Aorta (tissue), 5 donors: ENCODE measurements at places on chromosomes 6 and 20. TPM values are rescaled to one million over a fixed set of nuclear protein-coding genes. Genes with fewer than 3 reads are reported as not detected.

SLC17A9 gene
- polyA plus RNA-seq, result 5.3 TPM

PRSS35 gene
- polyA plus RNA-seq, result 8.2 TPM

TCF21 gene
- polyA plus RNA-seq, result 0.36 TPM

SAMD5 gene
- polyA plus RNA-seq, result 0.50 TPM

BTNL2 gene
- polyA plus RNA-seq, result not detected

SLCO4A1 gene
- polyA plus RNA-seq, result 1.0 TPM

ULBP2 gene
- polyA plus RNA-seq, result not detected

- DNase-seq, result no peak
These were observed 73.1 kb downstream of the PLEKHG1 start for GRCh38 chr6:150672800-150673199.

DNA sequence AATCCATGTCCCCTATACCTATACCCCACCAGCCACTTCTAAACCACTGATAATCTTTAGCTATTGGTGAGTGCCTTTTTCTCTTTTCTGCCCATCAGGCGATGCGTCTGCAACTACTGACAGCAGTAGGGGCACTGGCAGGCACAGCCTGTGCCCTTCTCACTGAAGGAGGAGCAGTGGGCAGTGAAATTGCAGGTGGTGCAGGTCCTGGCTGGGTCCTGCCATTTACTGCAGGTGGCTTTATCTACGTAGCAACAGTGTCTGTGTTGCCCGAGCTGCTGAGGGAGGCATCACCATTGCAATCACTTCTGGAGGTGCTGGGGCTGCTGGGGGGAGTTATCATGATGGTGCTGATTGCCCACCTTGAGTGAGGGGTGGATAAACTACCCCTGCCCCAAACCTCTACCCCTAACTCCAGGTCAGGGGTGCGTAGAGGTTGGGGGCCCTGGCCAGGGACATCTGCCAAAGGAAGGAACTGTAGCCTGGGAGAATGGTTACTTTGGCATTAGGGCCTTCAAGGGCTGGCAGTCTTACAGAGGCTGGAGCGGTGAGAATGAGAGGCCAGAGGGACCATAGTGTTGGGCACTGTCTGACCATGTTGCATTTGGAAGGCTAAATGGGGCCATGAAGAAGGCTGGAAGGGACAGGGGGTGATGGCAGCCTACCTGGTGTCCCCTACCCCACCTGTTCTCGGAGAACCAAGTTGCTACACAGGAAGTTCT is 851 bp upstream of the HSD17B8 start:
- no peak for DNase-seq

- DNase-seq, result no peak
These were observed 40.4 kb upstream of the RAB22A start for GRCh38 chr20:58268936-58269619.

DNA sequence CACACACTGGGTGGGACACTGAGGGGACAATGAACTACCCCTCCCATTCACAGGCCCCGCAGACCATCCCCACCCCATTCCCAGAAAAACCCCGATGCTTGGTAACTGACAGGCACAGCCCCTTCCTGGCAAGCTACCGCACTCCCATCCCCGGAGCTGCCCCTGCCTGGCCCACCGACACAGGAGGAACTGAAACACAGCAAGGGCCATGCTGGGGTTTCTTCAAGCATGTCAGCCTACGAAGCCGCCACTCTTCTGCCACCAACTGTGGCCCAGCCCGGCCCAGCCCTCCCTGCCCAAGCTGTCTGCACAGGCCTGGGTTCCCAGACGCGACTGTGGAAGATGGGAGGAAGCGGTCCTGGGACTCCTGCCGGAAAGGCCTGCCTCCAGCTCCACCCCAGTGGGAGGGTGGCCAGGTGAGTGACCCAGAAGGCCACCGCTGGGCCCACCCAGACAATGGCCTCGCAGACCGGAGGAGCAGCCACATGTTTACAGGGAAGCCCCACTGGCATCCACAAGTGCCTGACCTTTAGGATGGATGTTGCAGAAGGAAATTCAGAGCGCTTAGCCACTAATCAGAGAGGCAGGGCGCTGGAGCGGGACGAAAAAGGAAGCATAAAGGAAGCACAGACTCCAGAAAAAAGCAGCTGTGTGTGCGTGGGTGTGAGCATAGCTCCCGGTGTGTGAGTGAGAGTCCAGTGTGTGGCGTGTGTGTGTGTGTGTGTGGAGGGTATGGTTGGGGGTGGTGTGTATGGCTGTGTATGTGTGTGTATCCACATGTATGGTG is 91.6 kb downstream of the PRND start:
- DNase-seq, result peak; percentile 65

- no peak for DNase-seq
These were observed 535.8 kb downstream of the TENT5A start for GRCh38 chr6:81216668-81217067.

DNA sequence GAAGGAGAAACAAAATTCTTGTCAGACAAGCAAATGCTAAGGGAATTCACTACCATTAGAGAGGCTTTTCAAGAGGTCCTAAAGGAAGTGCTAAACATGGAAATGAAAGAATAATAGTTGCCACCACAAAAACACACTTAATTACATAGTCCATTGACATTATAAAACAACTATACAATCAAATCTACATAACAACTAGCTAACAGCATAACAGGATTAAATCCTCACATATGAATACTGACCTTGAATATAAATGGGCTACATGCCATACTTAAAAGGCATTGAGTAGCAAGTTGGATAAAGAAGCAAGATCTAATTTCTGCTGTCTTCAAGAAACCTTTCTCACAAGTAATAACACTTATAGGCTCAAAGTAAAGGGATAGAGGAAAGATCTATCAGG is 811.5 kb upstream of the CITED2 start:
- DNase-seq, result no peak

- no peak for DNase-seq
These were observed 113.4 kb downstream of the EYA2 start for GRCh38 chr20:47007826-47008655.

- no peak for DNase-seq
These were observed 239.5 kb downstream of the SLC35F1 start for GRCh38 chr6:118146584-118146983.

DNA sequence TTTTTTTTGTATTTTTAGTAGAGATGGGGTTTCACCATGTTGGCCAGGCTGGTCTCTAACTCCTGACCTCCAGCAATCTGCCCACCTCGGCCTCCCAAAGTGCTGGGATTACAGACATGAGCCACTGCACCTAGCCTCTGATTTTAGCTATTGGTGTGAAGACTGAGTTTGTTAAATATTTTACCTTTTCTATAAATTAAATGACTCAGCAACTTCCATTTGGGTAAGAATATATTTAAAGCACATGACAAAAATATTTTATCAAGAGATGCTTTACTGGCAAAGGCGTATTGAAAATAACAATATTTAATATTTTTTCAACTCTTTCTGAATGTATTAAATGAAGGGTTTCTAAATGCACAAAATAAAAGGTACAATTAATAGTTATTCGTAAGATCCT is 158.7 kb upstream of the AGPAT4 start:
- DNase-seq, result no peak

DNA sequence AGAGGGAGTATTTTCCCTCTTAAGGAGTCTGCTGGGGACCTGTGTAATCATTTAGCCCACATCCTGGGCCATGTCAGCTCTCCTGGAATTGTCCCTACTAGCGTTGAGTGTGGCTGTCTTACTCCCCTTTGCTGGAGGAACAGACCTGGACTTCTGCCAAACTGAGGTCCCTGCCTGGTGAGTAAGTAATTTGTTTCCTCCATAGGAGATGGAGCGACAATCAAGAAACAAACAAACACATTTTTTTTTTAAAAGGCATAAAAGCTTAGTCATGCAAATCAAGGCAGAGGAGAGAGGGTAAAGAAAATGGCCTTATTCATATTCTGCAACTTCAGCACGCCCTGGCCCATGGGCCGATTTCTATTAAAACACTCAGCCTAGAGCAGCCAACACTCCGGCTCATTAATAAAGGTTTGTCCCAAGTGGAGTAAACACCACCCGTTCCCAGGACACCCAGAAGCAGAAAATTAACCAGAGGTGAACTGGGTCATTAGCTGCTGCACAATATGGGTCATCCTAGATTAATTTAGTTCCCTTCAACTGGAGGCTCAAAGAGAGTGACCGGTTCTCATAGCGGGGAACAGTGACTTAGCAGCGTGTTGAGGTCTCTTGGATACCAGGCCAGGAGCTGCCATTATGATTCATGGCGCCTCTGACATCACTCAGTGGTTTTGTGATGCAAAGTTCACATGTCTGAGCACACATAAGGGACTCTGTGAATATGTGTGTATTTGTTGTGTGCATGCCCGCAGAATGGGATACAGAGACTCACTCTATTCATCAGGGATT is 165.0 kb upstream of the SULF2 start:
- DNase-seq, result no peak

- DNase-seq, result no peak
These were observed 79.0 kb downstream of the PSMG4 start for GRCh38 chr6:3337521-3338350.

DNA sequence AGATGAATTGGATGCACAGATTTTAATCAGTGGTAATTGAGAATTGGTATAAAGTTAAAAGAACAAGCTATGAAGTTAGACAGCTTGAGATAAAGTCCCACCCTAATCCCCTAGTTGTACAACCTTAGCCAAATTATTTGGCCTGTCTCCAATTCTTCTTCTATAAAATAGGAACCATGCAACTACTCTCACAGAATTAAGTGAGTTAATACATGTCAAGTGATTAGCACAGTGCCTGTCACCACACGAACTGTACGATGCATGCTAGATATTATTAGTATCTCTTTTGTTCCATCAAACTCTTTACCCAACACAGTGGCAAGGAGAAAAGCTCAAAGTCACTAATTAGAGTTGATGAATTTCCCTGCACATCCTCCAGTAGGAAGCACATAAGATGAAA is 44.7 kb downstream of the MBOAT1 start:
- DNase-seq, result no peak

GRCh38 chr6:4800662-4801061 is 24.5 kb downstream of the CDYL start:
- DNase-seq, result no peak
